Effector CD8-positive, alpha-beta T cell (primary cell): ENCODE measurements at places on chromosomes 11 and 22.

DNA sequence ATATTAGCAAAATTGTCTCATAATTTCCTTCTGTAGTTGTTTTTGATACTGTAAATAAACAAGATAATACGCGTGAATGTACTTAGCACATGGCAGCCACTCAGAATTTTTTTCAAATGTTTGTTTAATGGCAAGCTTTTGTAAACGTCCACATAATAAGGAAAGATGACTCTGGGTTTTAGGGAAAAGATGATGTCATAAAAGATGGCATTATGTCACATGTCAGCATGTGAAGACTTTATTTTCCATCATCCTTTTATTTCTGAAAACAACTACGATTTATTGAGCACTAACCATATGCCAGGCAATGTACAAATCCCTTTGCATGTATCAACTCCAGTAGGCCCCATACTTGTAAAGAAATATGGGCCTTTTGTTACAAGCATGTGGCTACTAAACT is 139.9 kb downstream of the C11orf91 start:
- DNase-seq, result no peak

DNA sequence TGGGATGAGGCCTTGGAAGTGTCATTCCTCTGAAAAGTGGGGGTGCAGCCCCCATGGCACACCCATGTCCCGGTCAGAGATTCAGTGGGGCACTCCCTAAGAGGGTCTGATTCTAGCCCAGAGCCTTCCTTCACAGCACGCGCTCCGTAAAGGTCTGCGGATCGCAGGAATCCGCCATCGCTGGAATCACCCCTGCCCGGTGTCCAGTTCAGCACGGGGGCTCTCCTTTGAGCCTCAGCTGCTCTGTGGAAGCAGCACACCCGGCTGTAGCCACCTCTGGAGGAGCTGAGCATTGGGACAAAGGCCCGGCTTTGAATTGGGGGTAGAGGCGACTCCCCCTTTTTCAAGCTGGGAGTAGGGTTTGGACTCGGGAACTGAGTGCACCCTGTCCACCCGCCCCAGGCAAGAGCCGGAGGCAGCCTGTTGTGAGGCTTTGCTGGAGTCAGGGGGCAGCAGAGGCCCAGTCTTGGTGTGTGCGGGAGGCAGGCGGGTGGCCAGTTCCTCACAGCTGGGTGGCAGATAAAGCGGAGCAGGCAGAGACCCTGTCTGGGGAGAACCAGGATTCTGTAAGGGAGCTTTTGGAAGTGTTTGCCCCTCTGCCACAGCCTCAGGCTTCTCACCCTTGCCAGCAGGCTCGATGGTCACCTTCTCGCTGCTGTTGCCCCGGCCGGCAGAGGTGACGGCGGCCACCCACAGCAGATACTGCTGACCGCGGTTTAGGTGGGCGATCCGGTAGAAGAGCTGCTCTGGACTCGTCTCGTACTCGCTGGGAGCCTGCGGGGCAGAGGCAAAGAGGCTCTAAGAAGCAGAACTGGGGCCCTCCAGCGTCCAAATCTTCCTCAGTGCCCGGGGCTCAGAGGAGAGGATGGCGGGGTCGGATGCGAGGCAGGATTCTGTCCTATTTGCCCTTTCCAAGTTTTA is 115.9 kb downstream of the CEP164 start:
- DNase-seq, result no peak

DNA sequence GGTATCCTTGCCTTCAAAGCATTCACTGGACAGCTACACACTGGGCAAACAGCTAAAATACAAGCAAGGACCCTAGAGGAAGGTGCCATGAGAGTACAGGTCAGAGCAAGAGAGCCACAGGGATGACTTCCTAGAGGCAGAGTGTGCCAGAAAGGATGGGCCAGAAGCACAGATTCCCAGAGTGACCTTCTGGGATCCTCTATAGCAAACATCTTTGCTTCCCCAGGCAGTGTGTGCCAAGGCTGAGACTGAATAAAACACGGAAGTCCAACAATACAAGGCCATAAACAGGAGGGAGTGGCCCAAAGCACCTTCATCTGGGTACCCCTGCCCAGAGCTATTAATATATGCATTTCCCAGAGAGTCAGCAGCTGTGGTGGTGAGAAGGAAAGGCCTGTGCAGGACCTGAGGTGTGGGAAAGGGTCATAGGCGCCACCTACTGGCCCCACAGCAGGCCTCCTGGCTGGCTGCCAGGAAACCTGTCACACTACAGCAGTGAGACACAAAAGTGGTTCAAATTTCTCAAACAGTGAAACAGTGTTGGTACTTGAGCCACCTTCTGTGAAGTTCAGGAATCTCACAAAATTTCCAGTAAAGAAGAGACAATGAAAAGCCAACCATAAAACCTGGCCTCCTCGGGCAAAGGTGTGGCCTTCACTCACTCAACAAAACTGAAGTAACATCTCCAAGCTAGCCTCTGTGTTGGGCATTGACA is 20.3 kb downstream of the CLPB start:
- DNase-seq, result peak; percentile 55

GRCh38 chr11:71311928-71312510 is 59.6 kb upstream of the SHANK2 start:
- no peak for DNase-seq

GRCh38 chr11:10480760-10481159 is 25.7 kb downstream of the AMPD3 start:
- DNase-seq, result no peak
